ENCODE measurements at places on chromosomes 2 and 18.

- H3K27ac ChIP-seq: no peak overlapping the region
- no peak for DNase-seq
- H3K4me3 ChIP-seq: no peak overlapping the region
- H3K4me1 ChIP-seq: no peaks in the 10 kb centered on the region
Observed at GRCh38 chr2:9310377-9310776, 103.8 kb downstream of the ASAP2 start.

DNA sequence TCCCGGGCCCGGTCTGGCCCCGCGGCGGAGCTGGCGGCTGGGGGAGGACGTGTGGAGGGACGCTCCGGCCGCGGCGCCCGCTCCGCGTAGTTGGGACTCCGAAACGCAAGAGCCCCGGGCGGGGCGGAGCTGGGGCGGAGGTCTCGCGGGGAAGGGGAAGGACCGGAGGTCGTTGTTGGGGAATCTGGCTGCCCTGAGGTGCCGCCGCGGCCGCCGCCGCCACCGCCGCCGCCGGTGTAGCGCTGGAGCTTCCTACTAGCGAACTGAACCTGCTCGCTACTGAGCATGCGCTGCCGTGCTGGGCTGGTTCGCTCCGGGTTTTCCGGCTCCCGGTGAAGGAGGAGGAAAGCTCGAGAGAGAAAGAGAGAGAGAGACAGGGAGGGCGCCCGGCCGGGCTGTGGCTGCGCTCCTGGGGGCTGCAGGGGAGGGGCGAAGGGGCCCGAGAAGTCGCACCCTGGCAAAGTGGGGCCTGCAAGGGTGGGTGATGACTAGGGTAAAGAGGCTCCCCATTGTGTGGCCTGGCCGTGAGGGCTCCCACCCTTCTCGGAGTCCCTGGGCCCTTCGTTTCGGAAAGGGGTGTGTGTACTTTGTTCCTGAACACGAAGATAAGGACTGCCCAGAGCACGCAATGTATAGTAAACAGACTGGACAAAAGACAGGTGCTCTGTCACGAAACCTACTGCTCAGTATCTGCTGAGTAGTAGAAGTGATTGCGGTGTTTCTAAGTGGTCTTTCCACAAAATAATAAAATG lies at the start of gene SOS1:
TSS of gene SOS1 (minus strand) at position 281 of the 752 bp plus-strand sequence. CDS start 629 bp downstream, outside the sequence.
- H3K36me3 ChIP-seq: peaks cover 22% of the 10 kb centered on the region
- peak; percentile 95 for DNase-seq
- H3K27ac ChIP-seq: peak within 1 kb of the TSS; percentile 88
- peak within 1 kb of the TSS; percentile 93 for H3K4me3 ChIP-seq
- H3K27me3 ChIP-seq: no peaks in the 10 kb centered on the region

- no peak for DNase-seq
- no peak overlapping the region for H3K27ac ChIP-seq
- H3K36me3 ChIP-seq: no peaks in the 10 kb centered on the region
Observed at GRCh38 chr2:216601632-216602409, 31.4 kb upstream of the IGFBP2 start.

GRCh38 chr2:37851428-37851827 lies 73.7 kb upstream of the RMDN2 start:
- H3K36me3 ChIP-seq: no peaks in the 10 kb centered on the region
- no peak for DNase-seq
- H3K4me3 ChIP-seq: no peak overlapping the region
- no peak overlapping the region for H3K27ac ChIP-seq
- peaks cover 6% of the 10 kb centered on the region for H3K27me3 ChIP-seq

- no peak overlapping the region for H3K4me3 ChIP-seq
- no peaks in the 10 kb centered on the region for H3K27me3 ChIP-seq
- no peaks in the 10 kb centered on the region for H3K36me3 ChIP-seq
- peaks cover 2% of the 10 kb centered on the region for H3K4me1 ChIP-seq
Observed at GRCh38 chr18:3874125-3874524, 424.2 kb downstream of the TGIF1 start.

GRCh38 chr2:47784352-47784851 lies 1.5 kb downstream of the MSH6 start:
- H3K36me3 ChIP-seq: peaks cover 43% of the 10 kb centered on the region
- peak overlapping the region; percentile 79 for H3K4me3 ChIP-seq
- H3K4me1 ChIP-seq: no peaks in the 10 kb centered on the region
- H3K27me3 ChIP-seq: no peaks in the 10 kb centered on the region

GRCh38 chr2:232013701-232014353 lies 52.3 kb downstream of the DIS3L2 start:
- peaks cover 3% of the 10 kb centered on the region for H3K4me1 ChIP-seq
- no peak overlapping the region for H3K4me3 ChIP-seq
- H3K27me3 ChIP-seq: no peaks in the 10 kb centered on the region
- DNase-seq: no peak

- no peaks in the 10 kb centered on the region for H3K27me3 ChIP-seq
- DNase-seq: no peak
Observed at GRCh38 chr2:7133521-7133920, 216.3 kb downstream of the RNF144A start.

- peak overlapping the region; percentile 97 for H3K27ac ChIP-seq
- peaks cover 2% of the 10 kb centered on the region for H3K27me3 ChIP-seq
- H3K4me1 ChIP-seq: peaks cover 8% of the 10 kb centered on the region
- no peak for DNase-seq
- peaks cover 55% of the 10 kb centered on the region for H3K36me3 ChIP-seq
- peak overlapping the region; percentile 96 for H3K4me3 ChIP-seq
Observed at GRCh38 chr2:199955007-199955338, 318 bp downstream of the TYW5 start.

GRCh38 chr2:10233131-10234012 lies 69.3 kb upstream of the HPCAL1 start:
- H3K4me1 ChIP-seq: peaks cover under 1% of the 10 kb centered on the region
- DNase-seq: no peak
- H3K27me3 ChIP-seq: no peaks in the 10 kb centered on the region
- no peak overlapping the region for H3K27ac ChIP-seq

- no peaks in the 10 kb centered on the region for H3K27me3 ChIP-seq
- no peaks in the 10 kb centered on the region for H3K4me1 ChIP-seq
- peaks cover 89% of the 10 kb centered on the region for H3K36me3 ChIP-seq
- DNase-seq: no peak
- H3K4me3 ChIP-seq: no peak overlapping the region
- no peak overlapping the region for H3K27ac ChIP-seq
Observed at GRCh38 chr2:65098741-65099140, 31.2 kb downstream of the RAB1A start.

DNA sequence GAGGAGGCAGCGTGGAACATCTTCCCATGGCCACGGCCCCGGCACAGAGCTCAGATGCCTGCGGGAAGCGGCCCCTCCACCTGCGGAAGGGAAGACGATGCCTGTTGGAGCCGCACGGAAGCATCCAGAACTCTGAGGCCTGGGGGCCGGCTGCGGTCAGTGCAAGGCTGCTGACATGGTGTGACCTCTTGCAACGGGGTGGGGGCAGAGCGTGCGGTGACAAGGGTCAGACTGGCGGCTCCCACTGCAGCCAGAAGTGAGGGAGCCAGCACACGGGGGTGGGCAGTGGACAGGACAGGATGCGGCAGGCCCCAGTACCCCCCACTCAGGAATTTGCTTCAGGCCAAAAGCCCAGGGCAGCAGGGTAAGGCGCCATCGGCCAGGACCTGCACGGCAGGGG lies 48.8 kb downstream of the SLC66A2 start:
- H3K4me3 ChIP-seq: no peak overlapping the region
- DNase-seq: no peak
- no peaks in the 10 kb centered on the region for H3K4me1 ChIP-seq
- peaks cover 32% of the 10 kb centered on the region for H3K36me3 ChIP-seq
- no peaks in the 10 kb centered on the region for H3K27me3 ChIP-seq

- peaks cover 8% of the 10 kb centered on the region for H3K27me3 ChIP-seq
- no peaks in the 10 kb centered on the region for H3K36me3 ChIP-seq
- DNase-seq: no peak
Observed at GRCh38 chr2:158973116-158973956, 4.9 kb downstream of the TANC1 start.

All from neuronal stem cell (in vitro differentiated cells).